ENCODE measurements at places on chromosomes 2 and 18.

DNA sequence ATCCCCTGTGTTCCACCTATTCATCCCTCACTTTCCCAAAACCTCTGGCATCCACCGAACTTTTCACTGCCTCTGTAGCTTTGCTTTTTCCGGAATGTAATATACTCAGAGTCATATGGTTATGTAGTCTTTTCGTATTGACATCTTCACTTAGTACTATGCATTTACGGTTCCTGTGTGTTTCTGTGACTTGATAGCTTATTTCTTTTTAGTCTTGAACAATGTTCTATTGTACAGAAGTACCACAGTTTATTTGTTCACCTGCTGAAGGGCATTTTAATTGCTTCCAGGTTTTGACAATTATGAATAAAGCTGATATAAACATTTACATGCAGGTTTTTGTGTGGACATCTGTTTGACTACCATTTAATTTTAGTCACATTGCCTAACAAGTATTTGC lies 154.7 kb upstream of the DOK6 start:
- no peak for DNase-seq

DNA sequence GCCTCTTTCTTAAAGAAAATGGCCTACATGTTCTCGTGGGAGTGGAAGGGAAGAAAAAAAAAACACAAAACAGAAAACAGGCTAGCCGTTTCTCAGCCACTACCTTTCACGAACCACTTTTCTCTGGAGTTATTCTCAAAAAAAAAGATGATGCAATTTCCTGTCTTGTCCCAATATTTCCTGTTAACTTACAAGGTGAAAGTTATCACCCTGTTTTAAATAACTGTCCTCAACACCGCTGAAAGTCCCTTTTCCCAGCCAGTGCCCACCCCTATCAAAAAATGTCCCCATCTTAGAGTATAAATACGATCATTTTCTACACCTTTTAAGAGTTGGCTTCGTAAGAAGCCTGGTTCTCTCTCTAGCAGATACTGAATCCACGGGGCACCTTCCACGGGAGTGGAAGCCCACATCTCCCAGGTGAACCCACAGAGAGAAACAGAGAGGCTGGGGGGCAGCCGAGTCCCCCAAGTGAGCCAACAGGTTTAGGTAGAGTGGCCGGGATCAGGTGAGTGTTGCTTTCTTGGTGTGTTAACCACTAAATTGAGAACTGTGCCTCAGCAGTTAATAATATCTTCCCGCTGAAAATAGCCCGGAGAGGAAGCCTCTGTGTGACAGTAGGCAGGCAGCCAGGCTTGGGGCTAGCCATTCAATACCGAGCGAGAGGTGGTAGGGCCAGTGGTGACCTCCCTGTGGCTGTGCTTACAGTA lies 15.9 kb downstream of the SMAD7 start:
- DNase-seq: no peak

DNA sequence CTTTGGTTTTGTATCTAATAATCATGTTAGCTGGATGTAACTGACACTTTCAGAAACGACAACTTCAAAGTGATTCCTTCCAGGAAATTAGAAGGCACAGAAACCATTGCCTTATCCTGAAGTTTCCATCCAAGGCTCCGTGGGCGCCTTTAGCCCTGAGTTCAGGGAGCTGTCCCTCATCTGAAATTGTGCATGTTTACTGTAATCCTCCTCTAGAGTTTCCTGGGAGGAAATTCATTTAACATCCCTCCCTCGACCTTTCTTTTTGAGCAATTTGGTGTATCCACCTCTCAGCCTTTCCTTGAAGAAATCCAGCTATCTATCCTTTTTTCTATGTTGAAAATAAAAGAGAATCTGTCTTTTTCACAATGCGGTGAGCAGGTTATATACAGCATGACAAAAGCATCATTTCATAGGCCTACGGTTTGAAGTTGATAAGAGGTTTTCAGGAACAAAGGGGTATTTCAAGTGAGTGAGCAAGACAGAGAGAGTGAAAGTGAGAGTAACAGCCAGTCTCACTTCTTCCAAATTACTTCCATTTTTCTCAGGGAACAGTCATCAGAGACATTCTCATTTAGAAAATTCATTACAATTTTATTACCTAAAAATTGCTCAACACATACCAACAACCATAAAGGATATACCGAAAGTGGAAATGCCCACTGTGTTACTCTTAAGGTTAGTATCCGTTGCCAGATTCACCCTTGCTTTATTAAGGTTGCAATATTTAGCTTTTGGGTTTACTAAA lies 167.3 kb downstream of the MREG start:
- no peak for DNase-seq

GRCh38 chr2:118240276-118240675 lies 152.0 kb downstream of the INSIG2 start:
- DNase-seq: no peak

DNA sequence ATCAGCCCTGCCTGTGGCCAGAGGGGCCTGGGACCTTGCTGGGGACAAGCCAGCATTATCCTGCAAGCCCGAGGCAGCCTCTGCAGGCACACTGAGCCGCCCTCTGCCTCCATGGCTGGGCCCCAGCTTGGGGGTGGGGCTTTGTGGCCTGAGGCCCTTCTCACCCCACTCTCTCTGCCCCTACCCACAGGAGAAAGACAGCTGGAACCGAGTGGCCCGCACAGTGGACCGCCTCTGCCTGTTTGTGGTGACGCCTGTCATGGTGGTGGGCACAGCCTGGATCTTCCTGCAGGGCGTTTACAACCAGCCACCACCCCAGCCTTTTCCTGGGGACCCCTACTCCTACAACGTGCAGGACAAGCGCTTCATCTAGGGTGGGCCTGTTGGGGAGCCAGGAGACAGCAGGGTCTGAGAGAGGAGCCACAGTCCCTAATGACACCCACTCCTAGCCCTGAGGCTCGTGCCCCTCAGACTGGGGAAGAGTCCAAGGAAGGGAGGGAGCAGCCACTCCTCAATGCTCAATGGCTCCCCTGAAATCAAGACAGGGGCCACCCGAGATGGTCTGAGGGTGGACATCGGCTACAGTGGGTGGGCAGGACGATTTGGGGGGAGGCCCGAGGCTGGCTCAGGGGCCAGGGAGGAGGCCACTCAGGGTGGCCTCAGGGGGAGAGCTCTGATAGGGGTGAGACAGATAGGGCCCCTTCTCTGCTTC lies 4.4 kb upstream of the CHRNG start:
- DNase-seq: no peak

DNA sequence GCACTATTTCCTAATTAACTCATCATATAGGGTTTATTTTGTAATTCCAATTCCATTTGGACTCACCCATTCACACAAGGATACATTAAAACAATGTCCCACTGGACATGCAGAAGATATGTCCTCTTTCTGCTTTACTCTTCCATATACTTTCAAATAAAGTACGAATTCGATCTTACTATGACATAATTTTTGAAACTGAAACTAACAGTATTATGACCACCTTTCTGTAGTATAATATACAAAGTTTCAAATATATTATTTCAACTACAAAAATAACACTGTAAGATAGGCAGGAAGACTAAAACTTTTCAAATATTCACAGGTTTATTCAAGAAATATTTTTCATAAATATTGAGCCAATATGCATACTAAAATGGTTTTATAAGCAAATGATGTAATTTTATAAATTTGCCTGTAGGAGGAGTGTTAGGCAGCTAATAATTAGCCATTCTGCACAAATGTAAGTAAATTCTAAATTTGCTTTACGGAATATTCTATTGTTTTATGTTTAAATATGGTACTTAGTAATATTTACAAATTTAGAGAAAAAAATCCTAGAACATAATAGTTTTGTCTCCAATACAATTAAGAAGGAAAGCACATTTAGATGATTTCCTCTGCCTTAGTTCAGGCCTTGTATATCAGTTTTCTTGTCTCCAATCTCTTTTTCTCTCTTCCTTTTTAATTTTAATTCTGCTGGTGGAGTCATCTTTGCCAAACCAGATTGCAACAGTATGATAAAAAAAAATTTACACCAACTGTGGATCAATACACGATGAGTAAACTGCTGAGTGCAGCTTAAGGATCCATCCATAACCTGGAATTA lies 85.9 kb downstream of the CERKL start:
- no peak for DNase-seq

DNA sequence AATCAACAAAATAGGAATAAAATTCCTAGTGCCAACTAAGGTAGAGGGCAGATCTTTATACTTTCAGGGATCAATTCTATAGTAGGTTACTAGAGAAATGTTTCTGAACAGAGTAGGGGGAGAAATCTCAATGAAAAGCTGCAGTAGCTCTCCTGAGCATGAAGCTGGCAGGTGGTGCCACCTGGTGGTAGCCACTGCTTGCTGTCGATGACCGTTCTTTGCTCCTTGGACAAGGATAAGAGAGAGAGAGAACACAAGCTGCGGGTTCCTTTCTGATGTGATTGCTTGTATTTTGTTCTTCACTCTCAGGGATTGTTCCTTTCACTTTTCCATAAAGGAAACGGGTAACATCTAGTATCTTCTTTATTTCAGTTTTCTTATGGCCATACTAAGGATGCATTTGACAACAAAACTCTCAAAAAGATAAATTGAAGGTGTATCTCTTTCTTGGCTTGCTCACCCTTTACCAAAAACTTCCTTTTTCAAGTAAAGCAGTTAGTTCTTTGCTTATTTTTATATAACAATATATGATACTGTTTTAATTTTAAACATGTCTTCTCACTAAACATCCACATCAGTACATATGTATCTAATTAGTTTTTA lies 18.6 kb upstream of the MRPL19 start:
- no peak for DNase-seq

DNA sequence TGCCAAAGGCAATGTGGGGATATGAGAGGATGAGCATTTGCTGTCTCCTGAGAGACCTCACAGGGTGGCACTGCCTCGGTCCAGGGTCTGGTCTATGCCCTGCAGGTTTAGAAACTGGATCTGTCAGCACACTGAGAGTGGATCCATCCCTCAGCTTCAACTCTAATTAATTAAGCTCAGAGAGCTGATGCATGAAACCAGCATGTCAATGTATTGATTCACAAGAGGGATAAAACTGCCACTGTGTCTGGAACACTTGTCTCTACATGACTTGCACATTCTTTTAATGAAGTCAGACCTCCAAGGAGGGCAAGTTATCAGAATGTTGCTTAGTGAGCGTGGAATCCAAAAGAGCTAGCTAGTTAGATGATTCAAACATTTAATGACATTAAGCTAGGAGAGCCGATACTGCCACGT lies 22.5 kb upstream of the POLE4 start:
- no peak for DNase-seq

- DNase-seq: no peak
Measured at GRCh38 chr18:50880119-50880465, 1.2 kb downstream of the ME2 start.

- DNase-seq: no peak
Measured at GRCh38 chr2:239625971-239626734, 225.3 kb upstream of the HDAC4 start.

DNA sequence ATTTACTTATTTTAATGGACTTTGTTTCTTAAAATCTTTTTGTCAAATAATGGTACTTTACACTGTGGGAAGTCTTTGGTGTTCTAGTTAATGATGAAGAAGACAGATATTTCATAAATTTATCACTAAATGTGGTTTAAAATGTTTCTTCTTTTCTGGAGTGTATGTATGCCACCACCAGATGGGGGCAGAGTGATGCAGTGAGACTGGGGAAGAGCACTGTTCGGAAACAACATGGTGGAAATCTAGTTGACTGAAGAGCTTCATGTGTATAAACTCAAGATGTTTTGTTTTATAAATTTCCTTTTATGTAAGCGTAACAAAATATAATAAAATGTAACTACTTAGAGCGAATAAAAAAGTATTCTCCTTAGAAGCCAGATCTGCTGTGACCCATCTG lies 195.1 kb downstream of the KCNE4 start:
- no peak for DNase-seq

DNA sequence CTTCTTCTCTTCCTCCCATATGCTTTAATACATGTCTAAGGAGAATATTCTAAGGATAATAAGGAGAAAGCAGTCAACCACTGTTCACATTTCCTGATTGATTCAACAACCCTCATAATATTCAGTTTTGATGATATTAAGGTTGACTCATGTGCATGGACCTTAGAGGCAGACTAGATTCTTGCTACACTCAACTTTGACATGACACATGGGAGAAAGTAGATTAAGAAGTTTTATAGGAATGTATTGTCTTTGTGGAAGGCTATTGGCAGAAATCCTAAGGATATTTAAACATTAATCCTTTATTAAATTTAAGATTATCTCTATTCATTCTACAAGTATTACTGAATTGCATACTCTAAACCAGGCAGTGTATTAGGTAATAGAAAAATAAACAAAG lies 309.1 kb upstream of the CYRIA start:
- no peak for DNase-seq

GRCh38 chr2:100813527-100813926 lies 6.4 kb upstream of the NPAS2 start:
- DNase-seq: no peak

- no peak for DNase-seq
Measured at GRCh38 chr2:178482437-178482836, 2.2 kb downstream of the PLEKHA3 start.

- no peak for DNase-seq
Measured at GRCh38 chr2:227509824-227510619, 38.1 kb downstream of the AGFG1 start.

- no peak for DNase-seq
Measured at GRCh38 chr2:107591561-107592279, 235.0 kb upstream of the RGPD4 start.

- DNase-seq: no peak
Measured at GRCh38 chr18:43571078-43571689, 293.9 kb upstream of the SYT4 start.

- DNase-seq: no peak
Measured at GRCh38 chr2:224151161-224151560, 112.1 kb upstream of the SERPINE2 start.

DNA sequence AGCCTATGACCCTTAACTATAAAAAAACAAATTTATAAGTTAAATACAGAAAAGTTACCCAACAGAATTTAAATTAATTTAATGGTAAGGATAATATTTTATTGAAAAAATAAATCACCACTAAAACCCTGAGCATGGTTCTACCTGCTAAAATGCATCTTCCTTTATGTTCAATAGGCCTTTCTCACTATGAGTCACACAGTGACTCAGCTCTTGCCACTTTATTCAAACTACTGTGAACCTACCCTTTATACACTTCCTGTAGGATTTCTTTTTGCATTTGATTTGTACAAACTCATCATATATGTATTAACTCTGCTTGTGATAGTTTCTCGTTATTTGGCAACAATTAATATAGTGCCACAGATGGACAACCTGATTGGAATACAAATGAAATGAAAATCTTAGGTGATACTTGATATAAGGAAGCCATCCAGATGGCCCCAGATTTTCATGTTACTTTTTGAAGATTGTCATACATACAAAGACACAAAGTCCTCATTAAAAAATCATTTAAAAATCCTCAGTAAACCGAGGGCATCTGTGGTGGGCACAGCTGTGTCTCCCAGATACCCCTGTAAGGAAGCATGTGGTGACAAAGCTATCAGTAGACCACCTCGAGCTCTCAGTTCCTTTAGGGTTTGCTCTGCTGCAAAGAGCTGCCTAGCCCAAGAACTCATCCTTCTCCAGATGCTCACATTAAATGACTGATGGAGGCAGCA lies 55.2 kb upstream of the COBLL1 start:
- no peak for DNase-seq

GRCh38 chr2:186027922-186028321 lies 289.3 kb downstream of the FSIP2 start:
- DNase-seq: no peak

GRCh38 chr2:127277028-127277427 lies 16.9 kb downstream of the ERCC3 start:
- DNase-seq: no peak

All from stimulated activated naive CD4-positive, alpha-beta T cell treated with Interleukin-2 at 50 U/mL for 16 hours (primary cell).